Panc1 (cell line): ENCODE measurements at places on chromosomes 11 and 22.

DNA sequence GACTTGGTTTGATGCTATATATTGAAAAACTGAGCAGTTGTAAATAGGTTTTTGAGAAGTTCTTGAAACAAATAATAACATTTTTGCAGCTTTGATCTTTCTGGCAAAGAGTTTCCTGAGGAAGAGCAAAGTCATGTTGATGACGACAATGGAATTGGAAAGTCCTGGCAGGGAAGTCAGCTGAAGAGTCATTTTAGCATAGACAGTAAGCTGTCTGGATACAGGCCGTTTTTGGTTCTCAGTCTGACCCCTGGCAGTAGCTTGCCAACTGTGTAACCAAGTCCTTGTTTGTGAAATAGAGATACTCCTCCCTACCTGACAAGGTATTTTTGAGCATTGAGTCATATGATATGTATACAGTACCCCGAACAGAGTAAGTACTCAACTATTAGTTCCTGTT lies 193.3 kb downstream of the C11orf91 start:
- H3K27me3 ChIP-seq = no peaks in the 10 kb centered on the region
- H3K4me1 ChIP-seq = no peaks in the 10 kb centered on the region
- no peak overlapping the region for H3K27ac ChIP-seq
- no peaks in the 10 kb centered on the region for H3K36me3 ChIP-seq

DNA sequence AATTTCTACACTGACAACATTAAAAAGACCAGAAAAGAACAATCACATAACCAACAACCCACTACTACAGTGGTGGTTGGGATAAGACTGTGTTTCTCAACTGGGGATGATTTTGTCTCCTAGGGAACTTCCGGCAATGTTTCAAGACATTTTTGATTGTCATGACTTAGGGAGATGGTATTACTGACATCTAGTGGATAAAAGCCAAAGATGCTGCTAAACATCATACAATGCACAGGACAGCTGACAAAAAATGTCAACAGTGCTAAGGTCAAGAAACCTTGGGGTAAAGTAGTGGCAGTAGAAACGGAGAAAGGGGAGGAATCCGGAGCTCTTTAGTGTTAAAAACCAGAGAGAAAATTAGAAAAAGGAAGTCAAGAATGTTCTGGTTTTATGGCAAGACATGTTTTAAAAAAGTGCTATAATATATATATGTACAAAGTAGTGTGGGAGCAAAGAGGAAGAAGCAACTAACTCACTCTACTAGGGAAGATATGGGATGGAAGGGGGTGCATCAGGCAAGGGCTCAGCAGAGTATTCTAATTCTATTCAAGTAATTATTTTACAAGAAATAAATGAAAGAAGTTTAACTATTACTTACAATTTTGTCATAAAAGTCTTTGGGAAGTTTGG lies 37.2 kb downstream of the CKAP5 start:
- no peak overlapping the region for H3K4me3 ChIP-seq
- no peak for DNase-seq
- H3K4me1 ChIP-seq = no peaks in the 10 kb centered on the region
- H3K36me3 ChIP-seq = peaks cover 43% of the 10 kb centered on the region

DNA sequence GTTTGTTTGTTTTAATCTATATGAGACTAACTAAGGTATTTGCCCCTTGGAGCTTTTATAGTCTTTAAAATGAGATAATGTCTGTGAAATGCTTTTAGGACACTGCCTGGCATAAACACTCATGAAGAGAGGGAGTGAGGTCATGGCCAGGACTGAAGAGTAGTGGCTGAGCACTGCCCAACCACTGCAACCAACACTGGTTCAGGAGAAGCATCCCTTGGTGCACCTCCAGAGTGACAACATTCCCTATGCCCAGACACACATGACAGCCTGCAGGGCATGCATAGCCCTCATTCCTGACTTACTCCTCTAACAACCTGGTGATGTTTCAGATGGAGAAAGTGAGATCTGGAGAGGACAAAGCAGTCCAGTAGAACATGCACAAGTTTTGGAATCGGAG lies 36.1 kb downstream of the ME3 start:
- H3K27me3 ChIP-seq = no peaks in the 10 kb centered on the region
- H3K27ac ChIP-seq = peak overlapping the region; percentile 83
- H3K4me3 ChIP-seq = no peak overlapping the region
- peaks cover 64% of the 10 kb centered on the region for H3K4me1 ChIP-seq
- H3K36me3 ChIP-seq = no peaks in the 10 kb centered on the region

DNA sequence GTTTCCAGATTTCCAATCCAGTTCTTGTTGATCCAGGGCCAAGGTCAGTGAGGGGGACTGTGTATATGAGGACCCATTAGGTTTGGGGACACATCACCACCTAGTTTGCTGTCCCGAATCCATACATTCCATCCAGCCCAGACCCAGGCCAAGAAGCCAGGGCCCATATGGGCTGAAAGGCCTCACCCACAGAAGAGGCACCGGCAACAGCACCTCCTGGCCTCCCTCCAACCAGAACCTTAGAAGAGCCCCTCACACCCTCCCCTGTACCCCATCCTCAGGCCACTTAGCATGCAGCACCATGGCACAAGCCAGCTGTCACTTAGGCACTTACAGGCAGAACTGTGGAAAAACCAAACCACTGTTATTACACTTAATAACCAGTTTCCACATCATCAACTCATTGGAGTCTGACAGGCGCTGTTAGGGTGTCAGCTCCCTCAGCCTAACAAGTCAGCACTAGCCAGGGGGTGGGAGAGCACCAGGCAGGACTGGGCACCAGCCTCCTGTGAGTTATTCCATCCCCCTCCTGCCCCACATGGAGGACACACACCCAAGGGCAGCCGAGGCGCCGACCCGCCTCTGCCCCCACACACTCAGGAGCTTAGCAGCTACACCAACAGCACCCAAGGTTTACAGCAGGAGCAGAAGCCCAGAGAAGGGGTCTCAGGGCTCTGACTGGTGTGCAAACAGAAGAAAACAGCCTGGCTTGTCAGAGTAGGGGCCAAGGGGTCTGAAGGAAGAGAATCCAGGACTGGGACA lies 132.0 kb downstream of the BUD13 start:
- peaks cover 2% of the 10 kb centered on the region for H3K27me3 ChIP-seq
- no peaks in the 10 kb centered on the region for H3K4me1 ChIP-seq
- no peak overlapping the region for H3K27ac ChIP-seq
- H3K4me3 ChIP-seq = no peak overlapping the region

DNA sequence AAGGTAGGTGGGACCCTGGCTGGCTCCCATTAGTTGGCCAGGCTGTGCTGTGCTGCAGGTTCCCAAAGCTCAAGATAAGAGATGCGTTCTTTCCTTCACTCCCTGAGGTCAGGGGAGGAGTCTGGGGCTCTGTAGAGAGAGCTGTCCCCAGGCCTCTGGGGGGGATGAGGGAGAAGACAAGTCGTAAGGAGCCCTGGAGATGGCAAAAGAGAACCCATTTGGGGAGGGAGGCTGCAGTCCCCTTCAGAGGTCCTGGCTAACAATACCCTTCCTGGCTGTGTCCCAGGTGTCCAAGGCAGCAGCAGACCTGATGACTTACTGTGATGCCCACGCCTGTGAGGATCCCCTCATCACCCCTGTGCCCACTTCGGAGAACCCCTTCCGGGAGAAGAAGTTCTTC lies 916 bp downstream of the GNG3 start:
- peaks cover 27% of the 10 kb centered on the region for H3K4me1 ChIP-seq
- no peak for DNase-seq
- no peak overlapping the region for H3K4me3 ChIP-seq
- H3K36me3 ChIP-seq = peaks cover 4% of the 10 kb centered on the region
- H3K27me3 ChIP-seq = no peaks in the 10 kb centered on the region

DNA sequence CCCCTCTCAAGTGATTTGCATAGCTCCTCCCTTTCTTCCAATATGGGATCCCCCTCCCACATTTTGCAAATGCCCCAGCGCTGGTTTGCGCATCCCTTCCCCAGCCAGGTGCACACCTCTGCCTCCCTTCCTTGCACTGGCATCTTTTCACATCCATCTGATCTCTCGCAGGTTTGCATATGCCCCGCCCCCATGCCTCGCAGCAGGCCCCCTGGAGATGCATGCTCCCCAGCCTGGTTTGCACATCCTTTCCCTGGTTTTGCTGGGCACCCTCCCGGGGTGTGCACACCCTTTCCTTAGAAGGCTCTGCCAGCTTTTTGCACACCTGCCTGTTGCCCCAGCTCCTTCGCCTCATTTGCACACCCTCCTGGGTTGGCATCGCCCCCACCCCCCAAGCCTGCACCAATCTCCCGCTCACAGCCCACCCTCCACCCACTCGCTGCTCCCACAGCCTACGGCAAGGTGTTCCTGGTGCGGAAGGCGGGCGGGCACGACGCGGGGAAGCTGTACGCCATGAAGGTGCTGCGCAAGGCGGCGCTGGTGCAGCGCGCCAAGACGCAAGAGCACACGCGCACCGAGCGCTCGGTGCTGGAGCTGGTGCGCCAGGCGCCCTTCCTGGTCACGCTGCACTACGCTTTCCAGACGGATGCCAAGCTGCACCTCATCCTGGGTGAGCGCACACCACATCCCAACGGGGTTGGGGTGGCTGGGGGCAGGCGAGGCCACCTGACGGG lies 917 bp downstream of the RPS6KA4 start:
- peak overlapping the region; percentile 76 for H3K4me3 ChIP-seq
- peaks cover 4% of the 10 kb centered on the region; the same call in 1 of the 2 replicates for H3K36me3 ChIP-seq
- no peaks in the 10 kb centered on the region for H3K27me3 ChIP-seq
- peaks cover 43% of the 10 kb centered on the region for H3K4me1 ChIP-seq

GRCh38 chr11:43853781-43854180 lies 26.9 kb upstream of the ALKBH3 start:
- DNase-seq = no peak
- H3K4me3 ChIP-seq = no peak overlapping the region
- H3K4me1 ChIP-seq = no peaks in the 10 kb centered on the region
- H3K36me3 ChIP-seq = peaks cover 3% of the 10 kb centered on the region; the same call in 1 of the 2 replicates

DNA sequence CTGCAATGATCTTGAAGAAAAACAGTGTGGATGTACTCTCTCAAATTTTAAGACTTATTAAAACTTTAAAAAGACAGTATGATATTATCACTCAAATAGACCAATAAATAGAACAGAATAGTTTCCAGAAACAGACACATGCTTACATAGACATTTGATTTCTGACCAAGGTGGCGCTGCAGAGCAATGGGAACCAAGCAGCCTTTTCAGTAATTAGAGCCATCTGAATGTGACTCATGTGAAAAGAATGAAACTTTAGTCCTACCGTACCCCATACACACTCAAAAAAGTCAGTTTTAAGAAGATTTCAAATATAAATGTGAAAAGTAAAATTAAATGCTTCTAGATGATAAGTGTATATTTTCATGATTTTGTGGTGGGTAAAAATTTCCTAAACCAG lies 74.2 kb upstream of the MS4A8 start:
- no peaks in the 10 kb centered on the region for H3K27me3 ChIP-seq
- no peak for DNase-seq
- no peaks in the 10 kb centered on the region for H3K36me3 ChIP-seq

DNA sequence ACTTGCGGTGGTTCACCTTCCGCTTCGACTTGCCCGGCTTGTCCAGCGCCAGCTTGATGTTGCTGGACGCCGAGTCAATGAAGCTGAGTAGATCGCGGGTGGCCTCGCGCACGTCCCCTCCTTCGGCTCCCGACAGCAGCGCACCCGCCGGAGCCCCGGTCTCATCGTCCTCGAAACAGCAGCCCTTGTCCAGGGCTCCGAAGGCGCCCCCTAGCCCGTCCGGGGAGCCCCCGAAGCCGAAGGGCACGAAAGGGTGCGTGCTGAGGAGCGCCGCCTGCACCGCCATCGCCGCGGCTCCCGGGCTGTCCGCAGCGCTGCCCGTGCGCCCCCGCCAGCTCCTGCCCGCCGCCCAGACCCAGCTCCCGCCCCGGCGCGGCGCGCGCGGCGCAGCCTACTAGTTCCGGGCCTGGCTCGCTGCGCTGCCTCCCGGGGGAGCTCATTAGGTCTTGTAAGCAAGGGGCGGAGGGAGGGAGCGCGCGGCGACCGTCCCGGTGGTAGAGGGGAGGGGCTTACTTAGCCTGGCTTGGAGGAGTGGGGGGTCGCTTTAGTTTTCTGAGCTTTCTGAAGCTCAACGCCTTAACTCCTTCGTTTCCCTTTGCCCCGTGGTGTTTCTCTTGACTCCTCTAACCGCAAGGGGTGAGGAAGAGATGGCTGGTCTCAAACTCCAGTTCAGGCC lies at the start of gene FAM181B:
FAM181B (minus strand) TSS at position 421 of the 676 bp plus-strand sequence; CDS start at position 286, 135 bp downstream.
- DNase-seq = no peak
- H3K27me3 ChIP-seq = peaks cover 44% of the 10 kb centered on the region
- no peaks in the 10 kb centered on the region for H3K4me1 ChIP-seq
- H3K36me3 ChIP-seq = no peaks in the 10 kb centered on the region
- peak within 1 kb of the TSS; percentile 48 for H3K4me3 ChIP-seq

DNA sequence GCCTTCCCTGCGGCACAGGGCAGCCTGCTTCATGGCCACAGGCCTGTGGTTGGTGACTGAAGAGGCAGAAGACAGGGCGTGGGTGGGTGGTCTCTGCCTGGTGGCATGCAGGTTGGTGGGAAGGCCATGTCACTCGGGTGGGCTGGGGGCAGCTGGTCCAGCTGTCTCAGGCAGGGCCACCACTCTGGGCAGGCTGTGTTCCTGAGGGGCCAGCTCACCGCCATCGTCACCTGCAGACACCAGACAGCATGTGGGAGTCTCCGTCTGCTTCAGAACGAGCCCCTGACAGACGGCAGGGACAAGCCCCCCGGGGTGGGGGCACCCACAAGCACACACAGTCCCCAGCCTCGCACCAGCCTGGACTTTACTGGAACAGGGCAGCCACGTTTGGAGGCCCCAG lies 750.1 kb downstream of the BRD1 start:
- no peak overlapping the region for H3K27ac ChIP-seq
- no peaks in the 10 kb centered on the region for H3K36me3 ChIP-seq
- H3K4me3 ChIP-seq = no peak overlapping the region
- no peaks in the 10 kb centered on the region; the same call in 1 of the 2 replicates for H3K27me3 ChIP-seq
